ENCODE measurements at places on chromosomes 13 and 19.

- DNase-seq, result no peak
These were observed 2.8 kb downstream of the ACTN4 start for GRCh38 chr19:38650172-38650775.

DNA sequence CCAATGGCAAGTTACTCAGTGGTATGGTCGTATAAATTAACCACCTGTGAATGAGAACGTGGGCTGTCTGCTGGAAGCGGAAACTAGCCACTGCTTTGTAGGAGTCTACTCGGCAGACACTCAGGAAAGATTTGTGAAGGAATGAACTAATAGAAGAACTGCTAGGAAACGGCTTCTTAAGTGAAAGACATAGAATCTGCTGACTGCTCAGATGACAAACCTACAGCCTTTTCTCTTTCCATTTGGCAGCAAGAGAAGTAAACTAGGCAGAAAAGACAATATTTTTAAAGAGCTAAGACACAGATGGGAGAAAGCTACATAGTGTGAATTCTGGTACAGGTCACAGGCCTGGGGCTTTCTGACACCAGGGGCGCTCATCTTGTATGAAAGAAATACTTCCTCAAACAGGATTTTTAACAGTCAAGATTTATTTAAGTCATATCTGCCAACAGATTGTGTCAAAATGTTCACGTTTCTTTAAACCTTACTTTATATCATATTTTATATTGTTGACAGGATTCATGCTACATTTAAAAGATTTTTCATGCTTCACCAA lies 78.4 kb downstream of the MIPEP start:
- no peak for DNase-seq

DNA sequence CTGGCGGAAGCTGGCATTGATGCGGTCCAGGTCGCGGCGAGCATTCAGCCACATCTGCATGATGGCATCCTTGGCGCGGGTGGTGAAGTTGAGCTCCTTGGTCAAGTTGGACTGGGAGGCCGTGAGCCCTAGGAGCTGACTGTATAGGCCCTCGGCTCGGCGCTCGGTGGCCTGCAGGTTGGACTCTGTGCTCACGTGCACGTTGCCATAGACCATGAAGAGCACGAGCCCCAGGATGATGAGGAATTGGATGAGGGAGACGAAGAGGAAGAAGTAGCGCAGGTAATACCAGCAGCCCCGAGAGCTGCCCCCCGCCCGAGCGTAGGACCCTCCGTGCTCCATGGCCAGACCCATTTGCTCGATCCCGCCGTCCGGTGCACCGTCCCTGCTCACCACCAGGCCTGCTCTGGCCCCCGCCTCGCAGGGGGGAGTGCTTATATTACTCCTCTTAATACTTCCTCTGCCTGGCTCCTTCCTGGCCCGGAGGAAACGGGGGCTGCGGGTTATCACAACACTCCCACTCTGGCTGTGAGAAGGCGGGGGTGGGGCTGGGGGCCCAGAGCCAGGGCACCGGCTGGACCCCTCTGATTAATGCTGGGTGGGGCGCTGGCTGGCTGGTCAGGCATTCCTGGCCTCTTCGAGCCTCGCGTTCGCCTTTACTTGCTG lies at the start of gene PLVAP:
Gene PLVAP, minus strand, starts transcription at position 408 of the 666 bp plus-strand sequence. Its CDS starts 54 bp downstream, at position 354.
- no peak for DNase-seq

- no peak for DNase-seq
These were observed 66.4 kb downstream of the KLF12 start for GRCh38 chr13:74067818-74068217.

- DNase-seq, result no peak
These were observed 9.3 kb downstream of the CAPS start for GRCh38 chr19:5923356-5923755.

- DNase-seq, result no peak
These were observed 2.6 kb upstream of the CDC42EP5 start for GRCh38 chr19:54475706-54476105.

DNA sequence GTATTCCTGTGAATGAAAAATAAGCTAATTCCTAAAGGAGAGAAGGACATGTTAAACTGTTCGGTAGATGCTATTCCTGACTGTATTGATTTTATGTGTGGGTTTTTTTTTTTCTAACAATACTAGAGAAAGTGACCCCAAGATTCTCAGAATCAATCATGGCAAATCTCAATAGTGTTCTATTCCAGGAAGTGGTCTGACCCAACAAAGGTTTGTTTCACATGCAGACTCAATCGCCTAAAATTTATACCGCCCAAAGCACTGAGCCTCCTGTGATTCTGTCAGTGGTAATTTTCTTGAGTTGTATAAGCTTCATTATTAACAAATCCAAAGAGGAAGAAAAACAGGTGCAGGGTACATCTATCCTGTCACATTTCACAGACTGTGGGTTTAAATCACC lies 293.7 kb downstream of the SUCLA2 start:
- no peak for DNase-seq

GRCh38 chr13:79307433-79307861 lies 98.6 kb downstream of the RBM26 start:
- no peak for DNase-seq

GRCh38 chr13:95295026-95295425 lies 6.2 kb downstream of the ABCC4 start:
- DNase-seq, result no peak

DNA sequence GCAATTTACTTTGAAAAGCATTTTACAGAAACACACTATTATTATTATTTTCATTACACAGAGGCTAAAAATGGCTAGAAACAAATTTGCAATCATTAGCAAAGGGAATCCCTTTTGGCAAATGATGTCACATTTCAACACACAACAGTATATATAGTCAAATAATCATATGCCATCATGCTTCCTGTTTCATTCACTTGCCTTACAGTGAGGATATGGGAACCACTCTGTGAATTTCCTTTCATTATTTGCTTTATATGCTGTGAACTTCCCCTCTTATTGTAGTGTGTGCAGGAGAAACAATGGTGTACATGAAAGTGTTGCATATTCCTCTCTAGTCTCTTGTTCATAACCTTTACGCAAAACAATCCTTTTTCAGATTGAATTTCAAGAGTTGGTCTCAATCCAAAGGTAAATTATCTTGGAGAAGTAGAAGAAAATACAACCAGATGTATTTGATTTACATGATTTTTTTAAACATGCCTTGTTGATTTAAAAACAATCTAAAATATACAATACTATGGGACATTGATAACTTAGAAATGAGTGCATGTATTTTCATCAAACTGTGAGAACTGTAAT lies 657.3 kb downstream of the EFNB2 start:
- no peak for DNase-seq

- no peak for DNase-seq
These were observed 4.8 kb downstream of the SHC2 start for GRCh38 chr19:455851-456546.

GRCh38 chr13:32851083-32852069 lies 164.8 kb upstream of the KL start:
- DNase-seq, result no peak

- DNase-seq, result no peak
These were observed 1108.8 kb upstream of the PCDH20 start for GRCh38 chr13:62524498-62524897.

- DNase-seq, result no peak
These were observed 186.9 kb downstream of the SHISA2 start for GRCh38 chr13:25864936-25865335.

DNA sequence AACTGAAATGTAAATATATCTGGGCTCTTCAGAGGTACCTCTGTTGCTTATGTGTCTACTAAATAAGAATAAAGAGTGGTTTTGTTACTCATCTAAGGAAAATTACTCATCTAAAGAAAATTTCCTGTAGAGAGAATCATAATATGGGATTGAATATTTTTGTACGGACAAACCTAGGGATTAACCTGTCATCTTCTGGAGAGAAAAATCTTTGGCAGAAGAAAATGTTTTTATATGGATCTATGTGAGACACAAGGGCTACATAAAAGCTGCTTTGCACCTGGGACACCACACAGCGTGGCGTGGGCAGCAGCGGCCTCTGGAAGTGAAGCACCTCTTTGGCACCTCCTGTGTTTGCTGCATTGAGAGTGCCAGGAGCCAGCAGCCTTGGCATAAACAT lies 242.9 kb upstream of the DACH1 start:
- no peak for DNase-seq

DNA sequence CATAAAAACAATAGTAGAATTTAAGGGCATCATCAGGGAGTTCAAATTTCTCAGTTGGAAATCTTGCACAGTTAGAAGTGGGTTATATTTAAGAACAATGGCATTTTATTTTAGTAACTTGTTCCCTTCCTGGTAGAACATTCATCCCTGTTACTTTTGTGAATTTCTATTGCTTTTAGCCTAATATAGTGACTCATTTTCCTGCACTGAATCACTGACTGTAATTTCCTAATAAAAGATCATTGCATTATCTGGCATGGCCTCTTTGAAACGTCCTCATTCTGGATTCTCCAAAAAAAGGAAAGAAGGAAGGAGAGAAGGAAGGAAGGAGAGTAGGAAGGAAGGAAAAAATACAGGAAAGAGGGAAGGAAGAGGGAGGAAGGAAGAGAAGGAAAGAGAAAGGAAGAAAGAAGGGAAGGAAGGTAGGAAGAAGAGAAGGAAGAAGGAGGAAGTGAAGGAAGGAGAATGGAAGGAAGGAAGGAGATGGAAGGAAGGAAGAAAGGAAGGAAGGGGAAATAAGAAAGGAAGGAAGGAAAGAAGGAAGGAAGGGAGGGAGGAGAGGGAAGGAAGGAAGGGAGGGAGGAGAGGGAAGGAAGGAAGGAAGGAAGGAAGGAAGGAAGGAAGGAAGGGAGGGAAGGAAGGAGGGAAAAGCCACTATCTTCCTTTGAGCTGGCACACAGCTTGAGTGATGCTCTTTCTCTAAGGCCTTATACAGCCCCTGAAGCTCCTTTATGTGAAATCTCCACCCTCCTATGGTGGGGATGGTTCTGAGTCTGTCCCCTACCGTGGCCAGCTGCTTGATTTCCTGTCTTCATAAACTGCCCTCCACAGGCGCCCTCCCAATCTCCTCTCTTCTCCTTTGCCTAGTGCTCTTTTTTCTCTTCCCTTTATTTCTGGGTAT lies 29.8 kb upstream of the TM9SF2 start:
- DNase-seq, result no peak

GRCh38 chr19:46660551-46661019 lies 397 bp downstream of the DACT3 start:
- no peak for DNase-seq

DNA sequence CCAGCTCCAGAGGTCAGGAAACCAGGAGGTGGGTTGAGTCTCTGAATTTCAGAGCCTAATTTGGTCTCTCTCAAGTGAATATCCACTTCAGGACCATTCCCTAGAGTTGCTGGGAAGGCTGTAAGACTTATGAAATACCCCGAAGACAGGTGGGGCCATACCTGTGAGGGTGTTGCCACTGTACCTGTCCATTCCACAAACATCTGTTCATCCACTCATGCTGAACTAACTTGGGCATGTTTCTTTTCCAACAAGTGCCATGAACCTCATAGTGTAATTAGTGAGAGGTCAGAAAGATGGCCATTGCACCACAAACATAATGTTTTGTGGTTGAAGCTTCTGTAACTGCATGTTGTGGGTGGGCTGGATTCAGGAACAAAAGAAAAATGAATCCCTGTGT lies 7.8 kb downstream of the ILF3 start:
- DNase-seq, result no peak

DNA sequence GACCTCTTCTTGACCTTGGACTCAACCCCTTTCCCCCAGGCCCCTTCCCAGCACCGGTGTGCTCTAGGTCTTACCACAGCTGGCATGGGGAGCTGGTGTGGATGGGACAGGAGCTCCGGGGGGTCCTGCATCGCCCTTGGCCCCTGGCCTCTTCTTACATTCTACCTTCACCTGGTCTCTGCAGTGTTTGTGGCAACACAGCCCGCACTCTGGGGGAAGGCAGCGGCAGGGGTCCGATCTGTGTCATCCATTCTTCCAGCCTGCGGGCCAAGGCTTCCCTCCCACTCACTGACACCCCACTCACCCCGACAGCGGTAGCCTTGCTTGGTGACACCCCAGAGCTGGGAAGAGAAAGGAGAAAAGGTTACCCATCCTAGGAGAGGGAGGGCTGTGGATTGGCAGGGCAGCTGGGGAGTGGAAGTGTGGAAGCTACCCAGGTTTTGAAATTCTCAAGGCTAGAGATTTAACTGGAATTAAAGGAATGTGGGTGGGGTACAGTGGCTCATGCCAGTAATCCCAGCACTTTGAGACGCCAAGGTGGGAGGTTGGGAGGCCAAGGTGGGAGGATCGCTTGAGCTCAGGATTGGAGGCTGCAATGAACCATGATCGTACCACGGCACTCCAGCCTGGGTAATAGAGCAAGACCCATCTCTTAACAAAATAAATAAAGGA lies 8.3 kb downstream of the FAM98C start:
- DNase-seq, result no peak

DNA sequence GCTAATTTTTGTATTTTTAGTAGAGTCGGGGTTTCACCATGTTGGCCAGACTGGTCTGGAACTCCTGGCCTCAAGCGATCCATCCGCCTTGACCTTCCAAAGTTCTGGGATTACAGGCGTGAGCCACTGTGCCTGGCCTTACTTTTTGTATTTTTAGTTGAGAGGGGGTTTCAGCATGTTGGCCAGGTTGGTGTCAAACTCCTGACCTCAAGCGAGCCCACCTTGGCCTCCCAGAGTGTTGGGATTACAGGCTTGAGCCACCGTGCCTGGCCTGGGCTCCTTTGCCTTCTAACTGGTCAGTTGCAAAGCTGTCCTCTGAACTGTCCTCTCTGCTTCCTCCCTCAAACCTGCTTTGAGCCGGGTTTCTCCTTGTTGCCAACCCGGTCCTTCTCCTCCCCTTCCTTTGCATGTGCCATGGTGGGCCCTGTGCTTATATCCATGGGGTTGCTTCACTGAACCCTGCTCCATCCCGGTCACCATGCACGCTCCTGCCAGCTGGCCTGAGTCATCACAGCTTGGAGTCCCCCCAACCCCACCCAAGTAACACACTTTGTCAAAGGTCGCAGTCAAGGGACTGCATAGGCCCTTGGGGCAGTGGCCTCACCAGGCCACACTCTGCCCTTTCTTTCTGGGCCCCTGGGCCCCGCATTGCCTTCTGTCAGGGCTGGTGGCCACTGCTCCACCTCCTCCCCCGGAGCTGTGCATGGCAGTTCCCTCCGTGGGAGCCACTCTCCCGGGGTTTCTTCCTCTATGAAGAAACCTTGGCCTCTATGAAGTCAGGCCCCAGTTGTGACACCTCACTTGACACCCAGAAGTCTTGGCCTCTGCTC lies 21.2 kb downstream of the WTIP start:
- DNase-seq, result no peak

- DNase-seq, result no peak
These were observed 24.2 kb upstream of the C1QTNF9B start for GRCh38 chr13:23921451-23921888.

- DNase-seq, result no peak
These were observed 320.6 kb downstream of the GPC5 start for GRCh38 chr13:91719033-91719432.

DNA sequence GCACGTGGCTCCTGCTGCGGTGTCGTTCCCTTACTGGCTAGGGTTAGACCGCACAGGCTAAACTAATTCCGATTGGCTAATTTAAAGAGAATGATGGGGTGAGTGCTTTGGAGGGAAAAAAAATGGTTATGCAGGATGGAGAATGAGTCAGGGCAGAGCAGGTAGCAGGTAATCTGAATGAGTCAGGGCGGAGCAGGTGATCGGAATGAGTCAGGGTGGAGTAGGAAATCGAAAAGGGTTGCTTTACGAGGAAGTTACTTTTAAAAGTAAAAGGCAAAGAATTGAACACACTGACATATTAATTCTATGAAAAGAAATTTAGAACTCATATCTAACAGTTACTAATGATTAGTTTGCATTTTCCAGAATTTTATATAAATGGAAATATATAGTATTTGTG lies 335.5 kb downstream of the FOXO1 start:
- no peak for DNase-seq

- peak; percentile 62 for DNase-seq
These were observed at the start of gene SSBP4 for GRCh38 chr19:18419195-18419698. Gene SSBP4, plus strand, starts transcription at chr19:18419398. Its CDS starts 251 bp downstream, at chr19:18419649.
